Cerebellum (tissue), 4 donors: ENCODE measurements at places on chromosomes 4 and X.
A peak's percentile ranks its signal among the peaks of the same experiment; 100 is the strongest.

- DNase-seq, result no peak
Measured at GRCh38 chrX:26649534-26649933, 433.6 kb downstream of the MAGEB5 start.

DNA sequence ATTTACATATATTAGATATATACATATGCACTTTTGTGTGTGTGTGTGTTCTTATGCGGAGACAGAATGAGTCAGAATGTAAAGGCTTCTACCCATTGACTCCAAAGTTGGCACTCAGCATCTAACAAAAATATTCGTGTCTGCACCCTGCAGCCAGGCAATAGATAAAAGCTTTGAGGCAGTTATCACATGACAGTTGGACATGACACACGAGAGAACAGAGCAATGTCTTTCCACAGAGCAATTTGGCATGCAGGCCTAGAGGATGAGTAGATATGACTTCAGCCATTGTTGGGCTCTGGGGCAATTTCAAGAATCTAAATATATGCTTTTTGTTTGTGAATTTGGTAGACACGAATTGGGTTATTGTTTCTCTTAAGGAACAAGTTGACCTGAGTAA is 391.2 kb downstream of the SLITRK2 start:
- no peak for DNase-seq

GRCh38 chrX:130176354-130176776 is 4.6 kb downstream of the RAB33A start:
- DNase-seq, result no peak

GRCh38 chr4:107066621-107067020 is 30.5 kb upstream of the DKK2 start:
- DNase-seq, result no peak

DNA sequence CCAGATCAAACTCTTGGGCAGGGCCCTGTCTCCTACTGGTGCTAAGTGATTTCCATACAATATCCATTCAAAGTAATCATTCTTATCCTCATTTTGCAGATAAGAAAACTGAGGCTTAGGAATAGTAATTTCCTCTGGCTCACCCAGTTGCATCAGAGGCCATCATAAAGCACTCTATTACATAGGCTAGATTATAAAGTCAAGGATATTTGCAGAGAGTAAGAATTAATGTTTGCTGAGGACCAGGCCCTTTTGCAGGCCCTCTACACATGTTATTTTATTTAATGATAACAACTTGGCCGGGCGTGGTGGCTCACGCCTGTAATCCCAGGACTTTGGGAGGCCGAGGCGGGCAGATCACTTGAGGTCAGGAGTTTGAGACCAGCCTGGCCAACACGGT is 316.8 kb downstream of the ZNF674 start:
- no peak for DNase-seq

DNA sequence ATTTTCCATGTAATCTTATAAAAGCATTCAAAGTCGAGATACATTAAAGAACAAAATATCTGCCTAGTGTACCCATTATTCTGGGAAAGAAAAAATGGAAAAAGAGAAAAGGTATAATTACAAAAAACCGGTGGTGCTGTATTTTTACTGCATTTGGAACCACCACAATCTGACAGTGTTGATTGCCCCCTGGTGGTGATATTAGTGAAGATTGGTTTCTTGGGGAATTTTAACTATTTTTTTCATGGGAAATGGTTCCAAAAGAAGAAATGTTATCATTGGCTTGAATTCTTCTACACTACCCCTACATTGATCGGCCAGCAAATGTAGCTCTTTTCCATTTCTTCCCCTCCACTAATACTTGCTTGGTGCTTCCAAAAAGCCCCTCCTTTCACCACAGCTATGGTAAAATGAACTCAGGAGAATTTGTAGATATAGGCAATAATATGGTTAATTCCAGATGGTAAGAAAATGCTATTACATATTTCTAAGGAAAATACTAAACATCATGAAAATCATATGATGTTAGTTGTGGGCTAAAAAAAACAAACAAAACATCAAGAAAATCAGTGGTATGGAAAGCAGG is 50.0 kb downstream of the COX18 start:
- DNase-seq, result peak; percentile 10

- no peak for DNase-seq
Measured at GRCh38 chr4:106628586-106629267, 260.1 kb upstream of the GIMD1 start.

GRCh38 chrX:79719568-79720231 is 294.9 kb upstream of the TBX22 start:
- DNase-seq, result no peak

DNA sequence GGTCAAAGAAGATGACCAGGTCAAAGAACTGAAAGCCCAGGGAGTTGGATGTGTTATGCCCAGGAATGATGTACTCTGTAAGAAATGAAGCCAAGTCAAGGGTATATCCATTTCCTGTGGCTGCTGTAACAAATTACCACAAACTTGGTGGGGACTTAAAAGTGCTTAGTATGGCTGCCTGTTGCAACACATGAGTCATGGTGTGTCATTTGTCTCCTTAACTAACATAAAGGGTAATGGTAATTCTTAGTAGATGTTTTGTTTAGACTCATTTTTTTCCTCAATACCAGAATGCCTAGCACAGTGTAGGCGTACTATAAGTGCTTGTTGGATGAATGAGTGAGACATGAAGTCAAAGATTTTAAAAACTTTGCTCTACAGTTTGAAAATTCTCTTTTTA is 45.7 kb downstream of the SYTL5 start:
- no peak for DNase-seq

DNA sequence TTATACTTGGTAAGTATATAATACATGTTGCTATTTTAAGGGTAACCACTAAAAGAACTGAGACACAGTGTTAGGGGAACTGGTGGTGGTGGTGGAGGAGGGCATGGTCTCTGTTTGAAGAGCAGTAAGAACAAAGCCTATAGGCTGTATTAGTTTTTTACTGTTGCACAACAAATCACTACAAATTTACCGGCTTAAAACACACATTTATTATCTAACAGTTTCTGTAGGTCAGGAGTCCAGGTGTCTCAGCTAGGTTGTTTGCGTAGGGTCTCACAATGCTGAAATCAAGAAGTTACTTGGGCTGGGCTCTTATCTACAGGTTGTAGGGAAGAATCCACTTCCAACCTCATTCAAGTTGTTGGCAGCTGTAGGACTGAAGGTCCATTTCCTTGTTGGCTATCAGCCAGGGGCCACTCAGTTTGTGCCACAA is 52.6 kb downstream of the CASK start:
- DNase-seq, result no peak

DNA sequence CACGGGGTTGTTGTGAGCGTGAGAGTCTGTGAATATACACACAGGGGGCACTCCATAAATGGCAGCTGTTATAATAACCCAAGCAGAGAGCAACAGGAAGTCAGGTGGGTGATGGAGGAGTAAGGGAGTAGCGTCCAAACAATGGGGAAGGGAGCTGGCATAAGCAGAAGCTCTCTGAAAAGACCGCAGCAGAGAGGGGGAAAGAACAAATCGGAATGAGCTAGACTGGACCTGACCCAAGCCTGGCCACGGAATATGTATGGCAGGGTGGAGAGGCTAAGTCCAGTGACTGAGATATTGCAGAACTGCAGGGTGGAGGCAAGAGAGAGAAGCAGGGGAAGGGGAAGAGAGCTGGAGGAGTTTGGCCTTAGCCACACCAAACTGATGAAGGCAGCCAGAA is 6.5 kb upstream of the GJB1 start:
- DNase-seq, result no peak

- no peak for DNase-seq
Measured at GRCh38 chr4:40630335-40631021, 814 bp upstream of the RBM47 start.

DNA sequence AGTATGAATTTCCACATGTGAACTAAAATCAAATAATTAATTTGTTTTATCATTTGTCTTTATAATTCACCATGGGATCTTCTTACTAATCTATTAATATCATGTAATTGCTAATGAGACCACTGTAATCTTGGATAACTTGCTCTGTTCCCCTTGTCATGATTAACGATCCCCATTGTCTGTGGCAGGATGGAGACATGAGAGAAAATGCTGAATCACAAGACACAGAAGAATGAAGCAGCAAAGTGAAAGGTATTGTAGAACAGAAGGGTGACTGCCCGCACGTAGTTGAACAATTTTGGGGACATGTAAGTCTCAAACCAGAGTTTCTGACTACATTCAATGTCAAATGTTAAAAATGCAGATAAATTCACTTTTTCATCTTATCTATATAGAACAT is 135.2 kb downstream of the EPHA5 start:
- no peak for DNase-seq

DNA sequence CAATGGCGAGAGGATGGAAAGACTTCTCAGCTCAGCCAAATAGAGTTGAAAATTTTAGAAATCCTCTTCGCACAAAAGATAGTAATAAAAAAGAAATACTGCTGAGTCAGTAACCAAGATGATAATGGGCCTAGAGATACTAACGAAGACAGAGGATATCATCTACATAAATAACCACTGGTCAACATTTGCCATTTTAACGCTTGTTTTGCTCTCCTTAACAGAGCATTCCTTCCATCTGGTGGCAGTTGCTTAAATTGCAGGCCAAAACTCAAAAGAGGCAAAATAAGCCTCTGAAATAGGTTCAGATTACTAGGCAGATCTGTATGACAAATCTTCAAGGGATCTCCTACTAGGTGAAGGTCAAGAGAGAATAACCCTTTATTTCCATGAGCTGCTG is 51.7 kb upstream of the MCF2 start:
- DNase-seq, result no peak

DNA sequence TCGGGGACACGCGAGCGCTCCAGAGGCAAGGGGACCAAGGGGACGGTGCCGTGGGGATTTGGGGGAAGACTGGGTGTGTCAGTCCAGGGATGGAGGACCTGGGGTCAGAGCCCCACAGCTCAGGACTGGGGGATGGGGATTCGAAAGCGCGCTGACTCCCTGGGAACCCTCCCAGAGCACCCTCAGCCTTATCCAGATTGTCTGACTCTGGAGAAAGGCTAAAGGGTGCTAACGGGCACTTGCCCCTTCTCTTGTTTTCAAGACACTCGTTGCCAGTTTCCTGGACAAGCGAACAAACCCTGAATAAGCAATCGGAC is 1.1 kb downstream of the DOCK11 start:
- DNase-seq, result peak; percentile 1

DNA sequence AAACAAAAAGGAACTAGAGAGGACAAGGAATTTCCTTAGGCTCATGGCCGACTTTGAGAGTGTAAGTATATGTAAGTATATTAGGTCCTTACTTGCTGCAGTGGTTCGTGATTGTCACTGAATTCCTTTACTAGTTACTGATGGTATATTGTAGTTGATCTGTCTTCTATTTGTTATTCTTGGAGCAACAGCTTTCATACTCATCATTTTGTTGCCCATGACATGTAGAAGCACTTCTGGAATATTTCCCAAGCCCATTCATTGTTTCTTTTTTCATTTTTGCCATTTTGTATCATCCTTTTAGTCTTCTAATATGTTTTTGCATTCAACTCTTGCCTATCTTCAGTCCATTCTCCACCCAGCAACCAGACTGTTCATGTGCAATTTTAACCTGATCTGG is 170.0 kb downstream of the ARHGAP10 start:
- no peak for DNase-seq

DNA sequence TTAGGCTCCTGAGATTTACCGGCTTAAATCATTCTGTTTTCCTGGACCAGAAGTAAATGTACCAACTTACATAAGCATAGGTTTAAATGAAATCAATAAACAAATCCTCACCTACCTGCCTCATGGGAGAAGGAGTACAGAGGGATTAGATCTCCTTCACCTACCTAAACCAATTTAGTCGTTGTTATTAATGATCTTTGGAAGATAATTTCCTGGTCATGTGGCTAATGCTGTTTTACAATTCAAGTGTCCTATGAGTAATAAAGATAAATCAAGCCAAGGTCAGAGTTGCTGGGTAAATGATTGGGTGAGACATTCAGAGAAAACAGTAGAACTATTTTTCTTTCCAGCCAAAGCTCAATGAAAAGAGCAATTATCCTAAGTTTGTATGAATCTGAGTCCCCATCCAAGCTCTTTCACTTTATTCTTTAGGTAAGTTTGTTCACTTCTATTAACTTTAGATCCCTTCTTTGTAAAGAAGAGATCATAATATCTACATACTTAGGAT is 423.0 kb upstream of the FAM241A start:
- DNase-seq, result no peak

DNA sequence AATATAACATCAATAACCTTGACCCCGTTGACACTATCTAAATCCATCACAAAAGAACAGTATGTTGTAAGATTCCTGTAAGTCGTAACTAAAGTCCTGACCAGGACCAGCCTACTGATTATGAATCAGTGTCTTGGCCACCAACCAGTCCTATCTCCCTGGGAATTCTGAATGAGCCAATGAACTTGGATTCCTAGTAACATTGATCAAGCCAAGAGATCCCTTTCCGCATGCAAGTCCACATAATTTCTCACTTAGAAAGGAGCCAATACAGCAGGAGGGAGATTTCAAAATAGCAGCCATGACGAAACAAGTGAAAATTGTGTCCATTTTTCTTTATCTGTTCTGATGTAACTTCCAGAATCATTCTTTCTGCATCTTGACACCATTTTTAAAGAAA is 9.5 kb downstream of the XPNPEP2 start:
- DNase-seq, result no peak

DNA sequence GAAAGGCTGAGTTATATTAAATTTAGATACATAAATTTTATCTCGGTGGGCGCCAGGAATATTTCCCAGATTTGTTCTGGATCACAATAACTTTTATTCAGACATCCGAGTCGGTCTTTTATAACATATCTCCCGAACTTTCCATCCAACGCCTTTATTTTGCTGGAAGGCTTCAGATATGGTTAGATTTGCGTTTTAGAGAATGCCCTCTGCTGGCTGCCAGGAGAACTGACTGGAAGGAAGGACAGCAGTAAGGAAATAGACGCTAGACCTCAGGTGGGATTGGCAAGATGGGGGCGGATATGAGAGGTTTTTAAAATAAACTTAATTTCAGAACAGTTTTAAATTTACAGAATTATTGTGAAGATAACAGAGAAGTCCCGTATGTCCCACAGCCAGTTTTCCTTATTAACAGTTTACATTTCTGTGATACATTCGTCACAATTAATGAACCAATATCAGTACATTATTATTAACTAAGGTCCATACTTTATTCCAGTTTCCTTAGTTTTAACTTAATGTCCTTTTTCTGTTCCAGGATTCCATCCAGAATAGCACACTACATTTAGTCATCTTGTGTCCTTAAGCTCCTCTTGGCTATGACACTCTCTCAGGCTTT is 4.6 kb upstream of the KANTR start:
- peak; percentile 57 for DNase-seq

DNA sequence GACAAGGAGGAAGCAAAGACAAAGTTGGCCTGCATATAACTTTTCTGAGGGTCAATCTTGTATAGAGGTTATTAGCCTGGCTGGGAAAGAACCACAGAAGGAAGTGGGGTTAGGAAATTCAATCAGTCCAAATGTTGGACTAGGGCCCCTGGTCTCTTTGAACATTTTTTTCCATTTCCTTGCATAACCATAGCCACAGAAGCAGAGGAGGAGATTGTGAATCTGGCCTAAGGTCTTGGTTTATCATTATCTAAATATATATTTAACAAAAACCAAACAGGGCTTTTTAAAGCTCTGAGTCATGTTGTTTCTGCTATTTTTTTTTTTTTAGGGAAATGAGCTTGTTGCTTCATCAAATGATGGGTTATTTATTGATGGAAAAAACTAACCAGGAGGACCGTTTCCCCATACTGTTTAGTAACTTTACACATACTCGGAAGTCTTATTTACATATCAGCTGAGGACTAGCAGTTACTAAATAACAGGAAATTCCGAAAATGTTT is 97.7 kb upstream of the ACSL4 start:
- DNase-seq, result no peak

GRCh38 chr4:39698424-39699009 is 581 bp downstream of the UBE2K start:
- peak; percentile 43 for DNase-seq
